ENCODE measurements at places on chromosomes 1 and 21.

DNA sequence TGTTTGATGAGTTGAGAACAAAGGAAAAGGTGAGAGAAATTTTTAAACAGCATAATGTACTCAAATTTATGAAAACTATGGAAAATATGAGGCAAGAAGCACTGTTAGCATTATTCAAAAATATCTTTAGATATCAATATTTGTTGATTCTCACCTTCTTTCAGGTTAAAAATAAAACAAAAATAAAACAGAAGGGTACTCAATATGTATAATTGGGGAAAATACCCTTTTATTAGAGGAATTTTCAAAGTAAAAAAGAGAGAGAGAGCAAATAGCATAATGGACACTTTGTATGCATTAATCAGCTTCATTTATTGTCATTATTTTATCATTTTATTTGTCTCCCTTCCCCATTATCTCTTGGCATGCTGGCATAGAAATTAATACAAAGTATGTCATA lies 27.5 kb downstream of the MAP3K21 start:
- no peak for ATAC-seq

DNA sequence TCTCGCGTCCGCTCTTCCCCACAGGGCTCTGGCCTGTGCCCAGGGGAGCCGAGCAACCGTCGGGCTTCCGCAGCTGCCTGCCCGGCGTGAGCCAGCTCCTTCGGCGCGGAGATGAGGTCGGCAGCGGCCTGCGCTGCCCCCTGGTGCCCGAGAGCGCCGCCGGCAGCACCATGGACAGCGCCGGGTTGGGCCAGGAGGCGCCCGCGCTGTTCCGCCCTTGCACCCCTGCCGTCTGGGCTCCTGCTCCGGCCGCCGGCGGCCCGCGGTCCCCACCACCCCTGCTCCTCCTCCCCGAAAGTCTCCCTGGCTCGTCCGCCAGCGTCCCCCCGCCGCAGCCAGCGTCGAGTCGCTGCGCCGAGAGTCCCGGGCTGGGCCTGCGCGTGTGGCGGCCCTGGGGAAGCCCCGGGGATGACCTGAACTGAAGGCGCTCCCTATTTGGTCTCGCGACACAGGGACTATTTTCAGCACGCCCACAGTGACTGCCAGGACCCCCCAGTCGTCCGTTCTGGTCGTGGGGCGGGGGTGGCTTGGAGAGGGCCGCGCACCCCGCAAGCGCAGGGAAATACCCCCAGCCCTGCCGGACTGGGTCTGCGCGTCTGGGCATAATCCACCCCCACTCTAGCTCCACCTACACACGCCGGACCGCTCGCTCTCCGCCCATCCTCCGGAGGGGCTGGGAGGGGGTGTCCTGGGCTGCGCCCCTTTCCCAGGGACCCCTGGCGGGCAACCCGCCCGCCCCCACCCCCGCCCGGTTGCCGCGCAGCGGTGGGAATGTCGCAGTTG lies 1.3 kb downstream of the HES3 start:
- ATAC-seq = peak; percentile 82

DNA sequence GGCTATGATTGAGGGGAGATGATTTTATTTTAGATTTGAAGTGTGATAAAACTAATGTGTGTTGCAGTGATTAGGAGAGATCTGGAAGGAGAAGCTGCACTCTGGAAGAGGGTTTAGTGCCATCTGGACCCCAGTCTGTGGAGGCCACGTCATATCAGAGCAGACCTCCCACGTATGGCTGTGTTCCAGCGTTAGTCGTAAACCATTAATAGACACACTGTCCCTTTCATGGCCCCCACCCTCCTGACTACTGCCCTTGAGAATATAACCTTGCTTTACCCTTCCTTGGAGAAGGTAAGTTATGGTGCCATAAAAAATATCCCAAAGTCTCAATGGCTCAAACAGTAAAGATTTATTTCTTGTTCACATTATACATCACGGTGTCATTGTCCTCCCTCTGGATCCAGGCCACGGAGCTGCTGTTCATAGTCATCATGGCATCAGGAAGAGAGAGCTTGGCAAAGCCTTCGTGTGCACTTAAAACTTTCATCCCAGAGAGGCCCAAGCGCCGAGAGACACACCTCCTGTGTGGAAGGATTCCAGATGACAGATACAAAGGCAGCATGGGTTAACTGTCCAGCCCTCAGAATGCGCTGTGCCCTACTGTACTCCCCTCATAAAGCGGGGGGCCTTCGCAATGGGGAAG lies 33.2 kb downstream of the RHOU start:
- ATAC-seq = no peak

- ATAC-seq = no peak
These were observed 36.2 kb upstream of the HFM1 start for GRCh38 chr1:91440847-91441246.

GRCh38 chr1:15370781-15371520 lies 38.7 kb upstream of the EFHD2 start:
- ATAC-seq = no peak

DNA sequence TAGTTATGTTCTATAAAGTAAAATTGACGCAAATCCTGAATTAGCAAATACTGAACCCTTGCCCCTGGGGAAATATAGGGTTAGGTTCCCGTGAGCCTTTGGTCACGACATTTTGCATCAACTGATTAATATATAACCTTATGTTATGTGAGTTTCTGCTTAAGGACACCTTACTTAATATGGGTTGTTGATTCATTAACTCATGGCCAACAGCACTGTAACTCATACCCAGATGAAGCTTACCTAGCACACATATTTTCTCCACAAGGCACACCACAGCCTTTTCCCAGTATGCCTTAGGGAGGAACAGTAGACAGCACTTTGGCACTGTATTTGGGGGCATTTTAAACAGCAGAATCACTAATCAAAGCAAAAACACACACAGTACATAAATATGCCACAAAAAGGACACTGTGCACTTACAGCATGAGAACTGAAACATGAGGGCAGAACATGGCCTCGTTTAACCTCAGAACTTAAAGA lies 15.1 kb downstream of the INAVA start:
- no peak for ATAC-seq

DNA sequence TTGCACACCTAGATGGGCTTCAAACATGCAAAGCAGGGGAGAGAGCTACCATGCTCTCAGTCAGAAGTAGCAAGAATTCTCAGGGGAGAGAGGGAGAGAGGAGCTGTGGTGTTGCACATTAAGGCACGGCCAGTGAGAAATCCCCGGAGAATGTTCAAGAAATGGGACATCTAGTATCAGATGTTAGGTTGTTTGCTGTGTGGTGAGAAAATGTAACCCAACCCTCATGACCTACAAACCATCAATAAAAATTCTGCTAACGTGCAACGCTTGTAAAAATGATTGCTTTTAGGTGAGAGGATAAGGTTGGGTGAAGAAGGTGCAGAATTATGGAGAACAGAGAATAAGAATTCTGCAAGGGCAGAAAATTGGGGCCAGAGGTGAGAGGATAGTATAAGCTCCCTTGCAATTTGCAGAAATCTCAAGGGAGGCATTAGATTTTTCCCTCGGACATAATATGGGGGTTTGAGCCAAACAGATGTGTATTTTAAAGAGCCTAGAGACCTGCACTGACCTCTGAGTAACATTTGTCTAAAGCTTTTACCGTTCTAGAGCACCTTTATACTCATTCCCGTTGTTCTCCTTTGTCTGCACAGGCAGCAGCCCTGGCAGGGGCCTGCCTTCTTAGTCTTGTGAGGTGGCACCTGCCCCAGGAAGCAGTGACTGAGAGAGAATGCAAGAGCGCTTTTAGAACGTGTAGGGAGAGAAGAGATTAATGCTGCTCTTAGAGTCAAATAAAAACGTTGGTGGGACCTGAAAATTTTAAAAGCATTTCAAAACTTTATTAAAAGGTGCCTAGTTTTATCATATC lies 25.4 kb upstream of the KIAA0040 start:
- ATAC-seq = no peak

- ATAC-seq = no peak
These were observed 143.0 kb upstream of the KCNK1 start for GRCh38 chr1:233470741-233471499.

- peak; percentile 82 for ATAC-seq
These were observed 33.0 kb downstream of the TNNT2 start for GRCh38 chr1:201344206-201345080.

- no peak for ATAC-seq
These were observed 859.0 kb upstream of the B3GALT2 start for GRCh38 chr1:194045416-194045815.

- no peak for ATAC-seq
These were observed 102.6 kb upstream of the TNR start for GRCh38 chr1:175845985-175846384.

DNA sequence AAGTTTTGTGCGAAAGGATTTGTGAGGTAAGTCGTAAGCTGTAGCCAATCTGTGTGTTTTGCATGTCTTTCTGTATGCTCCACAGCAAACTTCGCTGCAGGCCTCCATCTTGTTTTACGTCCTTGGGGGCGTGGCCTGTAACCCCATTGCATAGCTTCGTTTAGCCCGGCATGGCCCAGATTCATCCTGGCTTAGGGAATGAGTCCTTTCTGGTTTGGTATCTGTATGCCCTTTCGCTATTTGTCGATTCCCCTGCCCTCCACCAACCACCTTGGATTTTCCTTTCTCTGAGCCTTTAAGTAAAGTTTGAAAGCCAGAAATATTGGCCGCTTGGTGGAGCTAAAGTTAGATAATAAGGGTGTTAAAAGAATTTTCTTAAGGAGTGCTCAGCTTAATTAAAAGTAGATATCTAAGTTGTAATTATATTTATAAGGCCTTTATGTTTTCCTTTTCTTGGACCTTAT lies 1.1 kb downstream of the THEM4 start:
- no peak for ATAC-seq

DNA sequence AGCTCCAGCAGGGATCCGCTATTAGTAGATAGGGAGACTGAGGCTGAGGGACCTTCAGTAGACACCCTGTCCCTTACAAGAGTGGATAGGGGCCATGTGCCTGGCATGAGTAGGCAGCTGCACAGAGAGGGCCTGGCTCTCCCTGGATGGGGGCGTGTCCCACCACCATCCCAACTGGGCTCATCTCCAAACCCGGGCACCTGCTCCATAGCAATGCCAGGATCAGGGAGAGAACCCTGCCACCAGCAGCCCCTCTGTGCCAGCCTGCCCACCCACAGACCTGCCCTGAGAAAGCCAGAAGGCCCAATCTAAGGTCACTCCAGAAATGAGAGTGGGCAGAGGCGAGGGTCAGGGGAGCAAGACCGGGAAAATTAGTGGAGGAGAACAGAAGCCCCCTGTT lies 121.3 kb downstream of the GRIK3 start:
- no peak for ATAC-seq

DNA sequence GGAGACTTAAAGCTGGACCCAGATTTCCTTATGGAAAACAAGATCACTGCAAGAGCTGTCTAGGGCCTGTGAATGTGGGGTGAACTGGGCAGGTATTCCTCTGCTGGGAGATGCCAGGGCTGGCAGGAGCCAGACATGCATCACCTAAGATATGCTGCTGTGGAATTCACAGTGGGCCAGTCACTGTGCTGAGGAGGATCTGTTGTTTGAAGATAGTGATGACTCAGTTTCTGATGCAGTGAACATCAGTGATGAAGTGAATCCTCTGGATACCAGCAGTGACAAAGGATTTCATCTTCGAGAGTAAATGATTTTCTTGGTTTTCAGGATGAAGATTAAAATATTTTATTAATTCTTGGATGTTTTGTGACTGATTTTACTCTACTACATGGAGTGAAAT lies 29.9 kb upstream of the CAMSAP2 start:
- ATAC-seq = no peak

GRCh38 chr1:113027007-113027406 lies 46.0 kb upstream of the LRIG2 start:
- ATAC-seq = no peak

DNA sequence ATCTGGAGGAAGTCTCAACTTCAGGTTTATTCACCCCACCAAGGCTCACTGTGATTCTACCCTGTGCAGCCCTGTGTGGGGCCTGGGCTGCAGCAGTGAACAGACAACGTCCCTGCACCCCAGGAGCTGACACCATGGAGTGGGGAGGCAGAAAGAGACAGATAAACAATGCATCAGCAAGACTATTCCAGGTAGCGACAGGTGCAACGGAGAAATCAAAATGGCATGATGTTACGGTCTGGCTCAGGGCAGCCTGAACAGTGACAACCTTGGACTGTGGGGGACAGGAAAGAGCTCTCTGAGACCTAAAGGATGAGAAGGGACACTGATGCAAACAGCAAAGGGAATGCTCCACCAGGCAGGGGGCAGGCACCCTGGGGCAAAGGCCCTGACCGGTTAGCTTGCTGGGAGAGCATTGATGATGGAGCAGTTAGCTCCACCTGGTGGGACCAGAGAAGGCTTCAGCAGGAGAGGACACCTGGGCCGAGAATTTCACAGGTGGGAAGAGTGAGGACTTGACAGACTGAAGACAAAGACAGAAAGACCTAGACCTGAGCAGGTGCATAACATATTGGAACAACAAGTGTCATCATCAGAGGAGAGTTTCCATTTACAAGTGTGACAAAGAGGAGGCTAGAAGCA lies 589.9 kb downstream of the MATN1 start:
- no peak for ATAC-seq

- ATAC-seq = peak; percentile 66
These were observed 15.9 kb downstream of the SHISA4 start for GRCh38 chr1:201904579-201904978.

- ATAC-seq = no peak
These were observed 10.9 kb downstream of the VAV3 start for GRCh38 chr1:107954126-107954525.

DNA sequence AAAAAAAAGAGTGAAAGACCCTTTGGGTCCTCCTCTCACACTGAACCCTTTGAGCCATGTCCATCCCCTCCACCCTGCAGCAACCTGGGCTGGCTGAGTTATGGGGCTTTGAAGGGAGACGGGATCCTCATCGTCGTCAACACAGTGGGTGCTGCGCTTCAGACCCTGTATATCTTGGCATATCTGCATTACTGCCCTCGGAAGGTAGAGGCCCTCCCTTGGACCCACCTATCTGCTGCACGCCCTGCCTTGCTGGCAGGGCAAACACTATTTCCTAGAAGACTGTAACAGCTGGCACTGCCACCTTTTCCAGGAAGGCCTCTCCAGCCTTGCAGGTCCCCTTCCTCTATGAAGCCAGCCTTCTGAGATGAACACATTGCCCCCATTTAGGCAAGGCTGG lies 1.1 kb downstream of the SLC50A1 start:
- ATAC-seq = no peak

DNA sequence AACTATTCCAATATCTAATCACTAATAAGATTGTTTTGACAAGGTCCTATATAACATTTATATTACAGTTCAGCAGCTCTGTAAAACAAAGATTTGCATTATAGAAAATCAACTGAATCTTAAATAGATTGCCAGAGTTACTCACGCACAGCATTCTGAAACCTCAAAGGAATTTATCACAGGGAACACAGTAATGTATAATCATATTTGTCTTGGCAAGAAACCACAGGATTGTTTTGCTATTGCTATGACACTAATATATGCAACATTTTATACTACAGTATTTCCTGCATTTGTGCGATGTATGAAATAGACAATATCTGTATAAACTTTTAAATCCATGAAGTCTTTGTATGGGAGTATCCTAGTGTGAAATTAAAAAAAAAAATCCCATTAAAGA lies 101.4 kb downstream of the PLPPR5 start:
- ATAC-seq = no peak

All from esophagus mucosa (tissue), 1 donor.